ENCODE measurements at places on chromosomes 7 and 10. TPM values are rescaled to one million over a fixed set of nuclear protein-coding genes. Genes with fewer than 3 reads are reported as not detected.

Gene NPY
- total RNA-seq = 26.1 TPM

Gene DEPP1
- total RNA-seq = 3.4 TPM

Gene MEOX2
- 0.25 TPM for total RNA-seq

Gene CCL24
- total RNA-seq = not detected

Gene LDB3
- 0.25 TPM for total RNA-seq

Gene STARD3NL
- total RNA-seq = 59.0 TPM

Gene SLC16A12
- 2.2 TPM for total RNA-seq

Gene CCL26
- total RNA-seq = not detected

Gene UNCX
- not detected for total RNA-seq

Gene LIPF
- 3.4 TPM for total RNA-seq

Gene MCM10
- total RNA-seq = 2.0 TPM

Gene PLXNA4
- 89.2 TPM for total RNA-seq

Gene IQUB
- total RNA-seq = 2.0 TPM

Gene GPC2
- 44.3 TPM for total RNA-seq

Measured in temporal lobe (tissue), 4 donors.